ENCODE measurements at places on chromosomes 2 and 18.
A peak's percentile ranks its signal among the peaks of the same experiment; 100 is the strongest.

DNA sequence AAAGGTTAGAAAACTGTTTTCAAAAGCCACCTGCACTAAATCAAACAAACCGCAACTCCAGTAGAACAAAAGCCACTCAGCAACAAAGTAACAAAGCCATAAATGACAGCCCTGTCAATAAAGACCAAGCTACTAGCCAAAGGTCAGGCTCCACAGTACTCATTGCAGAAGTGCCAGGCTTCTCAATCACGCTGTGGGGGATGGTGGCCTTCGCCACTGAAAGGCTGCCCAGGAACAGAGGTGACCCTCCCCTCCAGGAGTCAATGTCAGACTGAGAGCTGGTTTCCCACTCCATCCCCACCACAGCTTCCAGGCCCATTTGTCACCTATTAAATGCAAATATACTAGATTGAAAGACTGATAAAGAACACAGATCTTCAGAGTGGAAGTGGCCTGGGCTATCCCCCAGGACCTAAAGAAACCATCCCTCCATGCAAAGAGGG lies 5.9 kb downstream of the ATP8B1 start:
- DNase-seq, result no peak

- DNase-seq, result peak; percentile 35
Observed at GRCh38 chr2:204645018-204645773, 99.9 kb downstream of the PARD3B start.

GRCh38 chr2:234955971-234956509 lies 4.2 kb downstream of the SH3BP4 start:
- no peak for DNase-seq

GRCh38 chr2:215681799-215682596 lies 246.1 kb upstream of the FN1 start:
- no peak for DNase-seq

GRCh38 chr2:14364471-14364870 lies 268.0 kb upstream of the LRATD1 start:
- DNase-seq, result no peak

GRCh38 chr2:96103761-96104486 lies 12.4 kb downstream of the ADRA2B start:
- DNase-seq, result no peak

GRCh38 chr2:173708806-173709205 lies 256.4 kb downstream of the SP3 start:
- DNase-seq, result no peak

- DNase-seq, result no peak
Observed at GRCh38 chr2:112646791-112647689, 1.3 kb downstream of the SLC20A1 start.

DNA sequence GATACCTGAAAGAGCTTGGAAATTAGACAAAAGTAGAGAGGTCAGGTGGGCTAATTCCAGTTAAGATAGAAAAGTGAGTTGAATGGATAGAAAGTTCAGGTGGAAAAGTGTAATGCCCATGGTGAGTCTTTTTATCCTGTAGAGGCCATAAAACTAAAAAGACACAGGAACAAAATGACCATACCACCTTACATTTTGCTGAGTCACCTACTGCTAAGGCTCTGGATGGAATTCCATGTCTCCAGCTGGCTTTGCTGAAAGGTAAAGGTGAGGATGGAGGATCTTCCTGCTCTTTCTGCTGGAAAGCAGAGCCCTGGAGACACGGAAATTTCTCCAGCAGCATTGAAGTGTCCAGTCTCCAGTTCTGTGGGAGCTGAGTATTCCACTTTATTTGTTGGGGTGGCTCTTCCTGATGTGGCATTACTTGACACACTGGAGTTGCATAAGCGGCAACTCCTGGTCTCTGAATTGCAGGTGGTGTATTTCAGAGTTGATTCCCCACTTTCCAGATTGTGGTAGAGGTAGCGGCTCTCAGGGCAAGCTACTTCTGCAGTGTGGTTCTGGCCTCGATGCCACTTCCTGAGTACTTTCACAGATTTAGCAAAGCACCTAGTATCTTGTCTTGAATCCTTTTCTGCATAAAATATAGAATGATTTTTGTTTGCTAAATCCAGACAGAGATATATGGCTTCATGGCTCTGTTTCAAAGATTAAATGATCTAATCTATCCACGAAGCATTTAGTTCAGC lies 10.7 kb downstream of the IL1RL2 start:
- no peak for DNase-seq

DNA sequence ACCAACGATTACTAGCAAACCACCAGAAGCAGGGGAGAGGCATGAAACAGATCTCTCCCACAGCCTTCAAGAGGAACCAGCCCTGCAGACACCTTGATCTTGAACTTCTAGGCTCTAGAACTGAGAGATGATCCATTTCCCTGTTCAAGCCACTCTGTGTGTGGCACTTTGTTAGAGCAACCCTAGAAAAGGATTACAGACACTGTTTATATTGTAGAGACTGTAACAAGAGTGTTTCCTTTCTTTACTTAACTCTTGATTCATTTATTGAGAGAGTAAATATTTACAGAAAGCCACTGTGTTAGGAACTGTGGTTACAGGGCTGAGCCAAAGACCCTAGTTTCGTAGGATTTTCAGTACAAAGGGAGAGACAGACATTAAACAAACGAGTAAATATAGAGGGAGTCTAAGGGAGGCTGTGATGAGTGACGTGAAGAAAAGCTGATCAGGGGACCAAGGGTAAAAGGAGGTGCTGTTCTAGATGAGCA lies 10.9 kb downstream of the CCDC68 start:
- no peak for DNase-seq

DNA sequence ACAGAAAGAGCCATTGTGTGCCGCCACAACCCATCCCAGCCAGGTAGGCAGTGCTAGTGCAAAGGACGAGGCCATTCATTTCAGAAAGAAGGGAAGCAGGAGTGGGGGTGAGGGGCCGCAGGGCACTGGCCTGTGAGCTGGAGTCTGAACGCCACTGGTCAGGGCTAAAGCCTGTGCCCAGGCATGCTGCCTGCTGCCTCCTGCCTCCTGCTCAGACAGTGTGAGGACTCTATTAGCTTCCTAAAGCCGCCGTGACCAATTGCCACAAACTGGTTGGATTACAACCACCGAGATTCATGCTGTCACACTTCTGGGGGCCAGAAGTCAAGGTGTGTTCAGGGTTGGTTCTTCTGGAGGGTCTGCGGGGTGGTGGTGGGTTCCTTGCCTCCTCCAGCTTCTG lies 21.2 kb downstream of the ACKR3 start:
- no peak for DNase-seq

DNA sequence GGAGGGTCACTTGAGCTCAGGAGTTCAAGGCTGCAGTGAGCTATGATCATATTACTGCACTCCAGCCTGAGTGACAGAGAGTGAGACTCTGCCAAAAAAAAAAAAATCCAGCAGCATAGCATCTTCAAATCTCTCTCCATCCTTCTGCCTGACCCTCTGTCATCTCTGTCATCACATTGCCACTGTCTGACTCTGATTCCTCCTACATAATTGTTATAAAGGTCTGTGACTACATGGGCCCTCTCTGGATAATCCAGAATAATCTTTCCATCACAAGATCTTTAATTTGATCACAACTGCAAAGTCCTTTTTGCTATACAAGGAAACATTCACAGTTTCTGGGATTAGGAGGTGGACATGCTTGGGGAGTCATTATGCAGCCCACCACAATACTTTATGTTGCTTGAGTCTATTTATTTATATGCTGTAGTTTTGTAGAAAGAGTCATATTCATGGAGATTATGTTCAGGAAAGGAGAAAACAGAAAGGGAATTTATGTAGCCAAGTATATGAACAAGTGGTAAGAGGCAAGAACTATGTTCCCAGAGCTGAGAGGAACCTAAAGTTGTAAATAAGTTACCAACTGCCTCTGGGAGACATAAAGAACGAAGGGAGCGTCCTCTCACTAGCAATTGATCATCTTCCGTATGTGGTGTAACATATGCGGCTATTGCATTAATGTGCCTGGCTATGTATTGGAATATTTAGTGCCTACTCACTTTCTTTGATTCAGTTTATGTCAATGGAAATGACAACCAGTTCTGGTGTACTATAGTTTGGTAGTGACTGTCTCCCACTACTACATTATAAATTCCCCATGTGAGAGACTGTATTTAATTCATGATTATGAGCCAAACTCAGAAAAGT lies 21.5 kb downstream of the RND3 start:
- DNase-seq, result no peak

DNA sequence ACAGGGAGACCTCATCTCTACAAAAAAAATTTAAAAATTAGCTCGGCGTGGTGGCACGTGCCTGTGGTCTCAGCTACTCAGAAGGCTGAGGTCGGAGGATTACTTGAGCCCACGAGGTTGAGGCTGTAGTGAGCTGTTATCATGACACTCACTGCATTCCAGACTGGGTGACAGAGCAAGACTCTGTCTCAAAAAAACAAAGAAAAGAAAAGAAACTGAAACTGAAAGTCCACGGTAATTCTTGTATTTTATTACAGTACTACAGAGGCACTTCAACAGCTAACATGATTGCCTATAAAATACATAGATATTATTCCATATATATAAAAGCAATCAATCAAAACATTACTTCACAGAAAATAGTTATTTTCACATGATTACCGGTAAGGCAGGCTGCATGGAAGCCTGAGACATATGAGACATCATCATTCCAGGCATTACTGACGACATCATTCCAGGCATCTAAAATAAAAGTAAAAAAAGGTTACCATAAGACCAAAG lies 23.1 kb downstream of the PRPF40A start:
- peak; percentile 64 for DNase-seq

DNA sequence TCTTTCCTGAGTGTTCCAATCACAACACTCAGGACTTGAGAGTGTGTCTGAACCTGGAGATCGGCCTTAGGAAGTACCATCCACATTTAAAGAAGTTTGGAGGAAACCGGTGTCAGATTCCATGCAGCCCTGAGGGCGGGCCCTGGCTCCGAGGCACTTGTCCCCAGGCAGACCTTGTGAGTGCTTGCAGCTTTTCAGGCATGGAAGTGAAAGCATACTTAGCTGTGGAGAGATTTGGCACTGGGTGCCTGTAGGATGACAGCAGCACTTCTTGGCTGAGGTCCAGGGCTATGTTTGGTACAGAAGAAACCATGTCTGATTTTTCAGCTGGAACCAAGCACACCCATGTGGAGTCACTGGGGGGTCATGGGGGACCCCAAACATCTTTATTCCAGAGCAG lies 230.8 kb downstream of the SEPTIN10 start:
- DNase-seq, result peak; percentile 67

DNA sequence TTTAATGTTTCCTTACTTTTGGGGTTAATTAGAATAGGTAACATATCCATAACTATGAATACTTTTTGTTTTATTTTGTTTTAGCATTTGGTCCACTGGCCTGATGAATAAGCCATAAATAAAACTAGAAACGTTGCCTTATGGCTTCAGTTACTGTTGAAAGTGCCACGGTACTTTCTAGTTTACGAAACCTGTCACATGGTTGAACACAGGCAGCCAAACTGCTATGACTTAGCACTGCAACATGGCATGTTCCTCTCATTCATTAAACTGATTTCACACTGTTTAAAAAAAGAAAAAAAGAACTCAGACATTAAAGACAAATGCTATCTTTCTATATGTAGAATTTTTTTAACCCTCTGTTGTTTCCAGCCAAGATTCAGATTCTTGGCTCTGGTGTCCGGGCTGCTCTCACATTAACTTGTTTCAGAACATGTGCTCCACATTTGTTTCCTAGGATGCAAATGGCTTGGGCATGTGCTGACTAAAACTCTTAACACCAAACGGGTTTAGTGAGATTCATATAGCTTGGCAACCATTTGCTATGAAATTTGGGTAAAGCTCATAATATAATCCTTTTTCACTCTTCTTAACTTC lies 323.9 kb upstream of the RND3 start:
- DNase-seq, result peak; percentile 7

- DNase-seq, result no peak
Observed at GRCh38 chr2:128722489-128722888, 403.8 kb upstream of the HS6ST1 start.

DNA sequence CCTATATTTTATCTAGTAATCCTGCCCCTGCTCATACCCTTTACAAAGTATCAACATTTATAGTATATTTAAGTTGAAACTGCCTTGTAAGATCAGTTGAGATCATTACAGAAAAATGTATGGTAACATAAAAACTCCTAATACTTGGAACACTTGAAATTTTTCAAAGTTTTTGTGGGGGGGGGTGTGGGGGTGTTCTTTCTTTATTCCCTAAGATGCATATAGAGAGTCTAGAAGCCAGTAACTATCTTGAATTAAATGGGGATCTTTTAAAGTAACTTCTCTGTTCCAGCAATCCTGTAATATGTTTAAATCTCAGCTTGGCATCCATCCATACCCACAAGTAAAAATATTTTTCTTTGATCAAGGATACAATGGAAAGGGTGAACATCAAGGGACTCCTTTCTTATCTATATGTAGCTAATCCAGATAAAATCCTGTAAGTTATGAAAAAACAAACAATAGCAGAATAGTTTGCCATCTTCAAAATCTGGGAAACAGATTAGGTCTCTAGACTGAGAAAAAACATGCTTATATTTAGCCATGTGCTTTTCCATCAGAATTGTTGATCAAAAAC lies 455.3 kb downstream of the MEIS1 start:
- peak; percentile 46 for DNase-seq

- no peak for DNase-seq
Observed at GRCh38 chr2:19732255-19732654, 169.5 kb downstream of the TTC32 start.

DNA sequence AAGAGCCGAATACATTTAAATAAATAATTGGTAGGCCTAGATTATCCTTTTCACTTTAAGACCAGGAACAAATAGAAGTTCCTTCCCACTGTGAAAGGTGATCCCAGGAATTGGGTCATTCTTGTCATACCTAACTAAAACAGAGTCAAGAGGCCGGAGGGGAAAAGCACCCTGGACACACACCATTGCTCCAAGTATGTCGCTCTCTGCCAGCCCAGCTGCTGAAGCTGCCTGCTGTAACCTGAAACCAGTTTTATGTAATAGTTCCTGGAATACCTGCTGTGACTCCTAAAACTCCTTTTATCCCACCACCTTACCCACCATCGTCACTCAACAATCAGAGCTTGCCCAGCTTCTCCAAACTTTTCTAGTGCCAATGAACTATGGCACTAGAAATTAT lies 217.1 kb downstream of the PTPRM start:
- DNase-seq, result no peak

- DNase-seq, result peak; percentile 66
Observed at GRCh38 chr2:241561832-241562231, 3.3 kb downstream of the BOK start.

DNA sequence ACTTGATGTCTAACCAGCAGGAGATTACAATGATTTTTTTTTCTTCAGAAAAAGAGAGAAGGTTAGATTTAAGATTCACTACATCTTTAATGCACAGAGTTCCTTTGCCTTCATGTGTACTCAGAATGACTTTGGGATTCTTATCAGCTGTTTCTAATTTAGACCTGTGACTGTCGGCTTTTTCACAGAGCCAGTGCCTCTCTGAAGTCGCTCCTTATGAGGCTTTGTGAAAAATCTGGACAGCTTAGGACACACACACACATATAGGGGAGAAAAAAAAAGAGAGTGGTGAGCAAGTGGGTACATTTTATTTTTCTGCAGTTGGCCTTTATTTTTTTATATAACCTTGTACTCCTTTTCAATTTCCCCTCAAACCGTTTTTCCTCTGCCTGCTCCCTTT lies 893.1 kb upstream of the CELF4 start:
- DNase-seq, result no peak
